ENCODE measurements at places on chromosomes 2 and 18. TPM values are rescaled to one million over a fixed set of nuclear protein-coding genes. Genes with fewer than 3 reads are reported as not detected.

DNA sequence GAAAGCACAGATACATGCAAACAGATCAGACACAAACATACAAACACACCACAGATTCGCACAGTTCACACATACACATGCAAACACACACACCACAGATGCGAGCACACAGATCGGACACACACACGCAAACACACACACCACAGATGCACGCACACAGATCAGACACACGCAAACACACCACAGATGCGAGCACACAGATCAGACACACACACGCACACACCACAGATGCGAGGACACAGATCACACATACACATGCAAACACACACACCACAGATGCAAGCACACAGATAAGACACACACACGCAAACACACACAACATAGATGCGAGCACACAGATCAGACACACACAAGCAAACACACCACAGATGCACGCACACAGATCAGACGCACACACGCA is 149.0 kb downstream of the PXDN start:
- no peak for DNase-seq

GRCh38 chr18:42047721-42048120 is 92.7 kb downstream of the PIK3C3 start:
- DNase-seq: peak; percentile 84

- no peak for DNase-seq
These were observed 607.3 kb downstream of the ERBB4 start for GRCh38 chr2:211931314-211931713.

- DNase-seq: peak; percentile 21
These were observed 100.7 kb upstream of the STK39 start for GRCh38 chr2:168348076-168348475.

GPR35 gene
- total RNA-seq: 1.6 TPM

CHRND gene
- total RNA-seq: not detected

DNA sequence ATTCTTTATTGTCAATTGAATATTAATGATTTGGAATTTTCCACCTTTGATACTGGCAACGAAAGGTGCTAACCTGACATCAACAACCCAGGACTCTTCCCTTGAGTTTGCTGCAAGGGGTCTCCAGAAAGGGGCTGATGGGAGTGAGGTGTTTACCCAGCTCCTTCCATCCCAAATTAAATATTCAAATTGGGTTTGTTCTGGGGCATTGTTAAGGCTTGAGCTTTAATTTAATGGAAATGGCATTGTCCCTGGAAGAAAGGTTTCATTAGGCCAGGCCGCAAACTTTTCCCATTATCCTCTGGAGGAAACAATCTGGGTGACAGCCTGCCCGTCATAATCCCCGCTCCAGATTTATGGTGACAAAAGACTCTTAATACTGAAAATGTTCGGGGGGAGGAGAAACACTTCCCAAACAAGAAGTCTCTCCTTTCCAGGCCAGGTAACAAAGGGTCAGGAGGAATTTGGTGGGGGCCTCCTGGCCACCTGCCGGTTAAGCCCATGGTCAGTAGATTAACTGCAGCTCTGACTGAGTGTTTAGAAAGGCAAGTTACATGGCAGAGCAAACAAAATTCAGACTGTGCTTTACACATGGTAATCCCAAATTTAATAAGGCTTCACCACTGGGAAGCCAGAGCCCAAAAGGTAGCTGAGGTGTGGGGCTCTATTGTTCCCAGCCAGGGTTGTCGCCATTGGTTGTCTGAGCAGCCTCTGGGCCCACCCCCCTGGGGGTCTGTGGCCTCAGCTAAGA is 151.4 kb upstream of the SIX3 start:
- DNase-seq: no peak

Data from renal cortical epithelial cell (primary cell).